Body of pancreas (tissue), 4 donors: ENCODE measurements at places on chromosomes 3 and 15. TPM values are rescaled to one million over a fixed set of nuclear protein-coding genes. Genes with fewer than 3 reads are reported as not detected.
A peak's percentile ranks its signal among the peaks of the same experiment; 100 is the strongest.

GRCh38 chr15:70437882-70438451, 325.4 kb downstream of the UACA start:
- no peak for DNase-seq

TPM1 gene
- 417 TPM for total RNA-seq

- DNase-seq = peak; percentile 16
Measured at GRCh38 chr15:59295261-59296001, 77.2 kb downstream of the MYO1E start.

GRCh38 chr15:99502661-99503060, 63.1 kb upstream of the MEF2A start:
- no peak for DNase-seq

GRCh38 chr3:33544126-33544525, 103.9 kb upstream of the UBP1 start:
- no peak for DNase-seq

CPLX3 gene
- not detected for total RNA-seq

DNA sequence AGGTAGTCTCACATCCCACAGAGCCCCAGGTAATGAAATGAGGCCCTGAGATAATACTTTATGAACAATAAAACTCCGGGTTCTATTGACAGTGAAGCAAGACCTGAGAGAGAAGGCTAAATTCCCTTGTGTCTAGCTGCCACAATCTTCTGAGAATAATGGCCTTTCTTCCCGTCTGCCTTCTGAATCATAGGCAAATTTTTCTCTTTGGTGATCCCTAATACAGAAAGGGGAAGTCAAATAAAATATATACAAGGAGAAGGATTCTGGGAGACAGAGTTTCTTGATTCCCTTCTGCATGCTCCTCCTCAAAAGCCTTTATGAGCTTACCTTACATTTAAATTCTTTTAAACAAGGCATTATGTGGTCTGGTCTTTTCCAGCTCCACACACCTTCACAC, 29.9 kb upstream of the CCR2 start:
- DNase-seq = no peak
